ENCODE measurements at places on chromosomes 1 and 21. TPM values are rescaled to one million over a fixed set of nuclear protein-coding genes. Genes with fewer than 3 reads are reported as not detected.

Gene PTCH2
- 0.94 TPM for total RNA-seq

- no peak overlapping the region for H3K27ac ChIP-seq
- no peaks in the 10 kb centered on the region for H3K27me3 ChIP-seq
- H3K4me3 ChIP-seq, result no peak overlapping the region
- H3K4me1 ChIP-seq, result no peaks in the 10 kb centered on the region
- H3K36me3 ChIP-seq, result peaks cover 20% of the 10 kb centered on the region
- no peak for DNase-seq
These were observed 12.1 kb downstream of the PARP1 start for GRCh38 chr1:226395753-226396152.

Gene GAS5
- total RNA-seq, result 306 TPM

Gene NPL
- total RNA-seq, result 116 TPM

- no peak for DNase-seq
- no peak overlapping the region for H3K4me3 ChIP-seq
These were observed 22.1 kb downstream of the WNT2B start for GRCh38 chr1:112530832-112531231.

Gene TMEM82
- total RNA-seq, result not detected

Gene DNAI4
- total RNA-seq, result 61.1 TPM

DNA sequence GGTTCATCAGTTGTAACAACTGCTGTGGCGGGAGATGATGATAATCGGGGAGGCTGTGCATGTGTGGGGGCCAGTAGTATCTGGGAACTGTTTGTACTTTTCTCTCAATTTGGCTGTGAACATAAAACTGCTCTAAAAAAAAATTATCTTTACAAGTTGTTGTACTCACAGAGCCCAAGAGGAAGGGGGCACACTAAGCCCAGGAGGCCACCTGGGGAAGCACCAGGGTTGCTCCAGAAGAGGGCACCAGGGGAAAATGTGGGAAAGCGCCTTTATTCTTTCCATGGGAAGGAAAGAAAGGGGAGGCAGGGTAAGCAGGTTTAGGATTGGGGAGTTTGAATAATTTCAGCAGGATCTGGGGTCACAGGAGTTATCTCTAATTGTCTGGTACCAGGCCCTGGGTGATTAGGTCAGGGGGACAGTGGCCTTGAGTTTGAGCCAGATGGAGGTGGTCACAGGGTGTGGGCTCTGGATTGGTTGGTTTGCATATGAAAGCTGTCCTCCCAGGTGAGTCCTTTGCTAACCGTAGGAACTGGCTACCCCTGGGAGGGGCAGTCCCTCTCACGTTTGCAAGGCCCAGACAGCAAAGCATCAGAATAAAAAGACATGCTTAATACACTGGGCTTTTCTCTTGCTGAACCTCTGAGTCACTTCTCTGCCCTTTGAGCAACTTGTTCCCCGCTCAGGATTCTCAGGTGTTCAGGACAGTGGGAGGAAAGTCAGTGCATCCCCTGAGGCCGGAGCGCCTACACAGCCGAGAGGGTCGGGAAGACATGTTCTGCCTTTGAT is 11.2 kb downstream of the MYOC start:
- peaks cover 3% of the 10 kb centered on the region for H3K4me1 ChIP-seq
- H3K36me3 ChIP-seq, result no peaks in the 10 kb centered on the region
- DNase-seq, result no peak
- no peak overlapping the region for H3K27ac ChIP-seq
- H3K4me3 ChIP-seq, result no peak overlapping the region

- no peaks in the 10 kb centered on the region for H3K36me3 ChIP-seq
- DNase-seq, result no peak
- peaks cover 2% of the 10 kb centered on the region for H3K4me1 ChIP-seq
- H3K4me3 ChIP-seq, result no peak overlapping the region
- no peaks in the 10 kb centered on the region for H3K27me3 ChIP-seq
These were observed 13.8 kb downstream of the UBASH3A start for GRCh38 chr21:42417533-42417932.

DNA sequence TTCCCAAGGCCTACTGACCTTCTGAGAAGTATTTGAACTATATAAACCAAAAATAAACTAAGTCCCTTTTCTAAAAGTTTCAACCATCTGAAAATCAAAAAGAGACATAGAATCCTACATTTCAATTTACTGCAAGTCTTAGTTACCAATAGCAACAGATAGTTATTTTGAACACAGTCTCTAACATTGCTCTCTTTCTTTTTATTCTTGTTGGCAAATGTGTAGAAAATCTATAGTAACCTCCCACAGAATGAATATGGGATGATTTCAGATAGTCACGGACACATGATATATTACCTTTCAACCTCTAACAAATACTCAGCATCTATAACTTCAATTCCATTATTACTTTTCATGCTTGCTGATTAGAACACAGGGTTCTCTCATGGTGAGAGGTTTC is 68.9 kb upstream of the RAB3GAP2 start:
- H3K4me1 ChIP-seq, result no peaks in the 10 kb centered on the region
- no peak overlapping the region for H3K4me3 ChIP-seq
- no peak overlapping the region for H3K27ac ChIP-seq
- no peak for DNase-seq
- no peaks in the 10 kb centered on the region for H3K36me3 ChIP-seq

Gene UBXN10
- 19.2 TPM for total RNA-seq

DNA sequence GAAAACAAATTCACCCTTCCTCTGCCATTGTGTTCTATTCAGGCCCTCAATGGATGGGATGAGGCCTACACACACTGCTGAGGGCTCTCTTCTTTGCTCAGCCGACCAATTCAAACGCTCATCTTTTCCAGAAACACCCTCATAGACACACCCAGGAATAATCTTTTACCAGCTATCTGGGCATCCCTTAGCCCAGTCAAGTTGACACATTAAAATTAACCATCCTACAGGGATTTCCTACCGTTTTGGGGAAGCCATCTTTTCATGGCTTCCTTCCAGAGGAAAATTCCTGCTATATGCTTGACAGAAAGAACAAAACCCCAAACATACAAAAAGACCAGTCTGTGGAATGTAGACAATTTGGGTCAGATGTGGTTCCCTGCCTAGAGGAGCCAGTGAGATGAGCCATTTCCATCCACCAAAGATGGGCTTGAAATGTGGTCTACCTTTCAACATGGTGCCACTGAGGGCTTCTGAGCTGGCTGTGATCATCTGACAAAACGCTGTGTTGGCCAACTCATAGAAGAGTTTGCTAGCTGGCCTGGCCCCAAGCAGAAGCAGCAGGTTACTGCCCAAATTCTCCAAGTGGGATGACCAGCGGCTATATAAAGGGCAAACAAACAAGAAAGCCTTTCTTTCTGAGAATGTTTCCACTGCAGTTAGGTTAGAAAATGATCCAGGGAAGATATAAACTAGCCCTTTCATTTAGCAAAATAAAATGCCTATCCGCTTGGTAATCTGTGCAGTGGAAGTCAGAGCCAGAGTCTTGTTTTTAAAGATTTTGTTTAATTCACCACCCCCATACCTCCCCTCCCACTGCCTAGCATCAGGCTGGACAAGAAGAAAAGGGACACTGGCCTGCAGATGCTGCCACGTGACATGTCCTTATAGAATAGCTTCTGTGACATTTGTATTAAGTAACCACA is 69.1 kb upstream of the MRPS6 start:
- H3K4me3 ChIP-seq, result no peak overlapping the region
- H3K4me1 ChIP-seq, result peaks cover 4% of the 10 kb centered on the region
- no peaks in the 10 kb centered on the region for H3K27me3 ChIP-seq
- no peak for DNase-seq
- no peak overlapping the region for H3K27ac ChIP-seq
- H3K36me3 ChIP-seq, result no peaks in the 10 kb centered on the region

- no peak for DNase-seq
- H3K27me3 ChIP-seq, result peaks cover 15% of the 10 kb centered on the region
- H3K36me3 ChIP-seq, result no peaks in the 10 kb centered on the region
- no peak overlapping the region for H3K4me3 ChIP-seq
- no peaks in the 10 kb centered on the region for H3K4me1 ChIP-seq
These were observed 260.7 kb upstream of the CSF3R start for GRCh38 chr1:36743286-36744005.

Gene CHAF1B
- total RNA-seq, result 3.4 TPM

- H3K27me3 ChIP-seq, result no peaks in the 10 kb centered on the region
- no peak overlapping the region for H3K27ac ChIP-seq
- no peak overlapping the region for H3K4me3 ChIP-seq
- no peak for DNase-seq
- no peaks in the 10 kb centered on the region for H3K36me3 ChIP-seq
- no peaks in the 10 kb centered on the region for H3K4me1 ChIP-seq
These were observed 15.0 kb downstream of the CITED4 start for GRCh38 chr1:40847023-40847745.

Gene KRTAP21-1
- total RNA-seq, result not detected

- no peaks in the 10 kb centered on the region for H3K4me1 ChIP-seq
- DNase-seq, result no peak
- H3K4me3 ChIP-seq, result no peak overlapping the region
- no peak overlapping the region for H3K27ac ChIP-seq
- H3K36me3 ChIP-seq, result no peaks in the 10 kb centered on the region
These were observed 16.4 kb downstream of the COL9A2 start for GRCh38 chr1:40300651-40301050.

Gene KCNE2
- total RNA-seq, result not detected

Gene PCBP3
- 8.2 TPM for total RNA-seq
